ENCODE measurements at places on chromosomes 7 and 10.

- no peak for DNase-seq
Observed at GRCh38 chr10:124079864-124080263, 13.5 kb downstream of the CHST15 start.

DNA sequence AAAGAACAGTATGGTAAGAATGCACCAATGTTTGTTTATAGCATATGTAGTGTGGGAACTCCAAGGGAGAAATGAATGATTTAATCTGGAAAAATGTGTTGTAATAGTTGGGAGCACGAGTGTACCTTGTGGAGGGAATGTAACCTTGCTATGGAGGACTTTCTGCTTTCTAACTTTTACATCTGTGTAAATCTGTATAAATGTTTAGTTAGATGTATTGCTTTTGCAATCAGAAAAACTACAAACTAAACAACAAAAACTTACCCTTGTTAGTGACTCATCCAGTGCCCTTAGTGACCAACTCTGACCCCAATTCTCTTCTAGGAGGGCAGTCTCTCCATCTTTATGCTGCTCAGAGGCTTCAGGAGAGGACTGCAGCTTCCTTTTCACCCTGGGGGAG lies 89.3 kb downstream of the CCNY start:
- no peak for DNase-seq

DNA sequence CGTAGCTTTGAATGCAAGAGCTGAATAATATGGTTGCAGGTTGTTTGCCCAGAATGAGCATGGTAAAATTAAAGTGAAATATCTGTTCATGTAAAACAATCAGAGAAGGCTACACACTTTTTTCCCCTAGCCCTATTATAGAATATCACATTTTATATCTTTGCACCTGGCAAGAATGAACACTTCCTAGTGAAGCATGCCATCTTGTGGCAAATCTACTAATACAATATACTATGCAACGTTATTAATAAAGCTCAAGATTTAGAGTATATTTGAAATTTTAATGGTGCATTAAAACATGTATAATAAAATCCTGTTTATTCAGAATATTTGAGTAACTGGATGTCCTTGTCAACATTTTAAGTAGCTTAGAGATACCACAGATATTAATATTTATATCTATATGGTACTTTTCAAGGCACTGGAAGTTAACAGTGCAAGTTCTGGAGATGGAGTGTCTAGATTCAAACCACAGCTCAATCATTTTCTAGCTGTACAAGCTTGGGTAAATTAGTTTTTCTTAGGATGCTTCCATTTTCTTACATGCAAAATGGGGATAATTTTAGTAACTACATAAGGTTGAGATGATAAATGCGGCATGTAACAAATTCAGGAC lies 643.1 kb upstream of the SEMA3D start:
- peak; percentile 25 for DNase-seq

DNA sequence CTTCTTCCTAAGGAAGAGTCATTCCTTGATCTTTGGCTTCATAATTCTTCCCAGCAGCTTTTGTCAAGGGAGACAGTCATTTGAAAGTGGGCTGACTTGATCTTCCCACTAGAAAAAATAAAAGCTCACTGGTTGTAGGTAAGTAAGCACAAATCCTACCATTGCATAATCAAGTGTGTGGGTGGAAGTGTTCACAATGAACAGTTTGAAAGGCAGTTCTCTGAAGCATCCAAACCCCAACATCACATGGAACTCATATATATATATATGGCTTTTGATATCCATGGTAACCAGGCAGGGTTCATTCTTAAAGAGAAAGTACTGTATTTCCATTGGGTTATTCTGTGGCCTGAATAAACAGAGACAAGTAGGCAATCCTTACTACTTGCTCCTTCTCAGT lies 51.6 kb downstream of the ARMH3 start:
- DNase-seq, result peak; percentile 39

DNA sequence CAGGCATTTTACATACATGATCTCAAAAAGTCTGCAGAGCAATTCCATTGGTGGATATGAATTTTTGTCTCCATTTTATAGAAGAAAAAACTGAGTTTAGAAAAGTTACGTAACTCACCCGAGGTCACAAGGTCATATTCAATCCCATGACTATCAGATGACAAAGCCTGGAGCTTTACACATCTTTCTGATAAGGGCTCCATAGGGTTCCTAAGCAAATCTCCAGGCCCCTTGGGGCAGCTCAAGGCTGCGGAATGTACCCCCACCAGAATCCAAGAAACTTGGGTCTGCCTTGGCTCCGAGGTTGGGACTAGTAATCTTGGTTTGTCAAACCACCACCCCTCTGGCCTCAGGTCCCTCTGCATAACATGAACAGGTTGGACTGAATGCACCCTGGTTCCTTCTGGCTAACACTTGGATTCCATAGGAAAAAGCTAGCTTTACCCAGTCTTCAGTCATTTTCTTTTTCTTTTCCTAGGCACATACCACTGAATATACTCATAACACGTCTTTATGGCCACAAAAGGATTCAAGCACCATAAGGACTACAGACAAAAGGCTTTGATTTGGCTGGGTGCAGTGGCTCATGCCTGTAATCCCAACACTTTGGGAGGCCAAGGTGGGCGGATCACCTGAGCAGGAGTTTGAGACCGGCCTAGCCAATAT lies 55.5 kb downstream of the PIP4K2A start:
- peak; percentile 10 for DNase-seq

DNA sequence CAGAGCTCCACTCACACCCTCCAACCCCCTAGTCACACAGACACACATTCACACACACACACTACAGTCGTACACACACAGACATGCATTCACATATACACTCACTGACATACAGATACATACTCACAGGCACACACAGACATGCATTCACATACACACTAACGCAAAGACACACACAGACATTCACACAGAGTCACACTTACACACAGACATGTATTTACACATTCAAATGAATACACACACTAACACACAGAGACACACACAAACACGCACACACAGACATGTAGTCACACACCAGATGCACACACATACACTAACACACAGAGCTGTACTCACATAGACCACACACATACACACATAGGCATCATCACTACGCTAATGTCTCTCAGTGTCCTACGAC lies 58.0 kb upstream of the MYL10 start:
- DNase-seq, result no peak

DNA sequence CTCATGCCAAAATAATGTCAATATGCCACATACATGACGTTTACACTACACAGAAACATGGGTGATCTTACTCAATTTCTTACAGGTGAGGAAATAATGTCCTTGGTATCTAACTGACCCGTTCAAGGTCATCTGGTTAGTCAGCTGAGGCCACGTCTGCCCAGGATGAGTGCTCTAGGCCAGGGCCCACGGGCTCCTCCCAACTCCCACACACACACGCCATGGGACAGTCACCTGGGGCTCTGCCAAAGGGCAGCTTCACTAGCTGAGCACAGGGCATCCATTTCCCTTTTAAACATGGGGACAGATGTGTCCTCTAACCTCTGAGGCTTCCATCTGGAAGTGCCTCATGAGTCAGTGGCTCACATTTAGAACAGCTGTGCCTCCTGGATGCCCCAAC lies 123.9 kb downstream of the TNS3 start:
- no peak for DNase-seq

- no peak for DNase-seq
Observed at GRCh38 chr10:132136097-132136521, 50.6 kb upstream of the DPYSL4 start.

- DNase-seq, result no peak
Observed at GRCh38 chr10:125096975-125097374, 63.4 kb downstream of the CTBP2 start.

GRCh38 chr7:98409843-98410242 lies 9.0 kb upstream of the BAIAP2L1 start:
- DNase-seq, result no peak

GRCh38 chr7:123974326-123974908 lies 49.4 kb downstream of the SPAM1 start:
- DNase-seq, result no peak

GRCh38 chr7:26198133-26198780 lies 2.3 kb downstream of the HNRNPA2B1 start:
- DNase-seq, result peak; percentile 75

DNA sequence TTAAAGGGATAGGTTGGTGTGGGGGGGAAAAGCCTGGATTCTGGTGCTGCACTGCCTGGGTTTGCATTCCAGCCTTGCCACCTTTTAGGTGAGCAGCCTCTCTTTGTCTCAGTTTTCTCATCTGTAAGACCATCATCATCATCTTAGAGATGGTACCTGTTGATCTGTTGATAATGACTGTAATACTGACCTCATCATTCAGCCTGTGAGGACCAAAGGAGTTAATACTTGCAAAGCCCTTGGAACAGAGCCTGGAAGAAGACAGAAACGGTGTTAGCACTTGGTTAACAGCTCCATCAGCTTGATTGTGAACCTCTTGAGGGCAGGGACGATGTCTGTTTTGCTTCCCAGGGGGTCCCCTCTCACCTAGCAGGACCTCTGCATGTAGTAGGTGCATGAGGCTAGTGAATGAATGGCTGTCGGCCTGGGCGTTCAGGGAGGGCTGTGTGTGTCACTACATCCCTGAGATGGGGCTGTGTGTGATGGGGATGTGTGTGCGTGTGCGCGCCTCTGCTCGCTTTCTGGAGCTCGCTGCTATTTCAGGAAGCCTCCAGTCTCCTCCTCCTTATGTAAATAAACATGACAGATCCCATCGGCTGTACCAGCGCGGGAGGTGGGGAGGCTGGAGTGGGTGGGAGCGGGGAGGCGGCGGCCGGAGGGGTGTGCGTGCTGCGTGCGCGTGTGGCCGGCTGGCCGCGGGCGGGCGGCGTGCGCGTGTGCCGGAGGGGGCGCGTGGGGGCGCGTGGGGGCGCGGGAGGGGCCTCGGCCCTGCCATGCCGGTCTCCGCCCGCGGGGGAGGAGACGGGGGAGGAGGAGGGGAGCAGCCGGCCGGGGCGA lies 61.2 kb downstream of the NEURL1 start:
- peak; percentile 67 for DNase-seq

DNA sequence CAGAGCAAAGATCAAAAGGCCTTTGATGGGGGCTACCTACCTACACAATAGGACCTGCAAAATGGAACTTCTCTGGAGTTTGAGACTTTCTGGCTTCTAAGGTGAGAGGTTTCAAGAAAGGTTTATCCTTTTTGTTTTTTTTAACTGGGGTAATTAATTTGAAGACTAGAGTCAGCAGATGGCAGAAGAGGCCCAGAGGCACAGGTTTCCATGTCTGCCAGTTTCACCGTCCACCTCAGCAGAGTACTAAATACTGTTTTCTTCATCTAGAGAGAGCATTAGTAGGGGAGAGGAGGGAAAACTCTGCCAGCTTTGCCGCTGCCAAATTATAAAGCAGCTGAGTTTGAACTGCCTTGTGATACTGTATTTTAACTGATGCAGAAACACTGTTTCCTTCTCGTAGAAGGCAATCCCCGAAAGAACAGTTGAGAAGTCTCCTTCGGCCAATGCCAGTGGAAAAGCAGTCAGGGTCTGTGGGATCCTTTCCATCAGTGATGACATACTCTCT lies 138.7 kb downstream of the SLC25A13 start:
- DNase-seq, result no peak

GRCh38 chr7:81333004-81333403 lies 414.2 kb upstream of the SEMA3C start:
- DNase-seq, result no peak

DNA sequence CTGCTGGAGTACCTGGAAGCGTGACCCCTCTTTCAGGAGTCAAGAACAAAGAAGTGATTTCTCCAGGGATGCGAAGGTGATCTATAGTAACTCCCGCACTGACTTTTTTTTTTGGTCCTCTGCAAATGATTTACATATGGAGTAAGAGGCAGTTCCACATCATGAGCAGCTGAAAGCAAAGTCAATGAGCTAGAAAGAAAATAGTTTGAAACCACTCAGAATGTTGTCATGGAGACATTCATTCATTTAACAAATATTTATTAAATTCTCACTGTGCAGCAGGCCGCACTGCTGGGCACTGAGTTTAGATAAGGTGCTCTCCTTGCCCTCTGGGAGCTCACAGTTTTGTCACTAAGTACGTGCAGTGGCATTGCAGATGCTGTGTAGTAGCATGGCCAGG lies 206.7 kb downstream of the CAMK1D start:
- no peak for DNase-seq

- DNase-seq, result no peak
Observed at GRCh38 chr7:135490783-135491182, 19.1 kb downstream of the CNOT4 start.

GRCh38 chr7:44632196-44632595 lies 25.8 kb downstream of the OGDH start:
- peak; percentile 52 for DNase-seq

DNA sequence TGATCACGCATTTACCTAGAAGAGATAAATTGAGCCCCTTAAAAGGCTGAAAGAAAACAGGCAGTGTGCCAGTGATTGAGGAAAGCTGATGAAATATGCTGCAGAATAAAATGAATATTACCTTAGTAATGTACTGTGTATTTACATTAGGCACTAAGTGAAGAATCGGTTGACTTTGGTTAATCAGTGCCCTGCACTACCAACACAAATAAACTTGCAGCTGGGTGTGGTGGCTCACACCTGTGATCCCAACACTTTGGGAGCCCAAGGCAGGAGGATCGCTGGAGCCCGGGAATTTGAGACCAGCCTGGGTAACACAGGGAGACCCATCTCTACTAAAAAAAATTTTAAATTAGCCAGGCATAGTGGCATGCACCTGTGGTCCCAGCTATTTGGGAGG lies 148.3 kb upstream of the TCF7L2 start:
- no peak for DNase-seq

- no peak for DNase-seq
Observed at GRCh38 chr7:2818121-2818520, 26.0 kb downstream of the GNA12 start.

DNA sequence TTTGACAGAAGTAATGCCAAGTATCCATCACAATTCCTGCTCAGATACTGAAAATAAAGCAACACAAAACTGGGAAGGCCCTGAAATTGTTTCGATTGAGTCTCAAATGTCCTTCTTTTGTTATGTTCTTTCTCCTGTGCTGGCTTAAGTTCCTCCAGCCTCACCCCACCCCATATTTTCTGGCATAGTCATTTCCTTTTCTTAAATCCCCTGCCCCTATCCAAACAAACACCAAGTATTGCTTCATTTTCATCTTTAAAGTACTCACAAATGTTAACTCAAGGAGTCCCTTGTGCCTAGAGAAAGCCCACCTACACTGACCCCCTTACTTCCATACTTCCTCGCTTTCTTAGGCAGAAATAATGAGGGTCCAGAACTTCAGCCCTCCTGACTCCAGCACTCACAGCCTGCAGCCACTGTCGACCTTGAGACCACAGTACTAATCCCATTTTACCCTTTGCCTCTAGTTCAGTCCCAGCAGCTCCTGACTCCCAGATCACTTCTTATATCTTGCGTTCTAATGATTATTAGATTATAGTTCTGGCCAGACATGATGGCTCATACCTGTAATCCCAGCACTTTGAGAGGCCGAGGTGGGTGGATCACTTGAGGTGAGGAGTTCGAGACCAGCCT lies 73.2 kb upstream of the ST8SIA6 start:
- no peak for DNase-seq

- peak; percentile 48 for DNase-seq
Observed at GRCh38 chr10:24360282-24361127, 151.6 kb downstream of the KIAA1217 start.

GRCh38 chr7:97466071-97466470 lies 265.8 kb upstream of the TAC1 start:
- no peak for DNase-seq

Data from NB4 (cell line).